Omental fat pad (tissue), 4 donors: ENCODE measurements at places on chromosomes 11 and 22.

GRCh38 chr22:44500599-44500998, 2.6 kb upstream of the RTL6 start:
- DNase-seq: no peak

DNA sequence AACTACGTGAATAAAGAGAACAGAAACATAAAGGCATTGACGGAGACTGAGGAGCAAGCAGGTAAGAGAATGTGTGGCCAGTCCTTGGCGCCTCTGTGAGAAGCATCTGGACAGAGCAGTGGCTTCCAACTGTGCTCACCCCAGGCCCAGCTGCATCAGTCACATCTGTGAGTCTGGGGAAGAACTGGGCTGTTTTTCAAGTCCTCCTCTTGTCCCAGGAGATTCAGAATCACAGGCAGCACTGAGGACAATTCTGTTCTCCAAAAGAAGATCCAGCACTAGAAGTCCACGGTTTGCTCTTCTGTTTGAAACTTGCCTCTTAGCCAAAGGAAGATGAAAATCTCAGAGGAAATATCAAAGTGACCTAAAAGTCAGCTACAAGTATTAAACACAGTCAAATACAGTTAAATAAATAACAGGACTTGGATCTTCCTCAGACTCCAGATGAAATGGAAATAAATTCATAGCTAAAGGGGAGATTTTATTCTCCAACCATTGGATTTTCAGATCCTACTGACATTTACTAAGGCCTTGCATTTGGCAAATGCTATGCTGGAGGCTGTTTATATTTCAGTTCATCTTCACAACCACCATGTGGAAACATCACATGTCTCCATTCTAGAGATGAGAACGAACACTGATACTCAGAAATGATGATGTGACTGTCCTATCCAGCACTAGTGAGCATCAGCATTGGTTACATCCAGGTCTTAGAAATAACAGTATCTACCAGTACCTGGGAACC, 14.1 kb downstream of the FAM181B start:
- no peak for DNase-seq

DNA sequence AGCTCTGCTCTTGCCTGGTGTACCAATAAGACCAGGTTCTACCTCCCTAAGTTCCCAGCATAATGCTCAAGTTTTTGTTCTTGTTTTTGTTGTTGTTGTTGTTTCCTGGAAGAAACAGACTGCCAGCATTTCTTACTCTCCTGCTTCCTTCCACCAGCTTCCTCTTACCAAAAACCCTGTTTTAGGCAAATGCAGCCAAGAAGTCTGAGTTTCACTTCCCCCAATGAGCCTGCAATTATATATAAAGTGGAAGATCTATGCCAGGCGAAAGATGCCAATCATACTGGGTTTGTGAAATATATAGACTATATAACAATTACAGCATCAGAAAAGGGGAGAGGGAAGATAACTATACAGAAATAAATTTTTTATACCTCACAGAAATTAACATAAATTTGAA, 931.5 kb upstream of the FAT3 start:
- DNase-seq: no peak

DNA sequence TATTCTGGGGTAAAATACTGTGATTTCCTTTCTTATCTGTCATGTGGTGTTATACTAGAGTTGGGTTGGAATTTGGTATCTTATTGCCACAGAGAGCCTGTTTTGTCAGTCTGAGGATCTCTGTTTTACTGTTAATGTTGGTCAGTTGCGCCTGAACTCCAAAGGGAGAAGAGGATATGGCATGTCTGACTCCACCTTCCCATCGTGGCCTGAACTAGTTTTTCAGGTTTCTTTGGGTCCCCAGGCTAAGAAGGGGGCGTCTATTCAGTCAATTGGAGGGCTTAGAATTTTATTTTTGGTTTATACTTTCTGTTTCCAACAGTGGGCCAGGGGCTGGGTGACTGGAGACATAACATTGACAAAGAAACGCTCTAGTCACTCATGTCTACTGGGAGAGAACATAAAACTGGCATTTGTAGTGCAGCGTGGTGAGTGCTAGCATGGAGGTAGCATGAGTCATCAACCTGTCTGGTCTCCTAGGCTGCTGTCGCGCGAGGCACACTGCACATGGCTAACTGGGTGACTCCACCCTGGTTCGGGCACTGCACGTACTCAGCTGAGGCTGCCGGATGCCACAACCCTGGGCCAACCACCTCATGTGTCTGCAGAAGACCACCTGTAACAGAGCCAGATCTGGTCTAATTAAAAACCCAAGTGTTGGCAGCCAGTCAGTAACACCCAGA, 120.1 kb upstream of the OR9Q1 start:
- no peak for DNase-seq
